Mesendoderm (in vitro differentiated cells): ENCODE measurements at places on chromosomes 16 and 17.
A peak's percentile ranks its signal among the peaks of the same experiment; 100 is the strongest.

DNA sequence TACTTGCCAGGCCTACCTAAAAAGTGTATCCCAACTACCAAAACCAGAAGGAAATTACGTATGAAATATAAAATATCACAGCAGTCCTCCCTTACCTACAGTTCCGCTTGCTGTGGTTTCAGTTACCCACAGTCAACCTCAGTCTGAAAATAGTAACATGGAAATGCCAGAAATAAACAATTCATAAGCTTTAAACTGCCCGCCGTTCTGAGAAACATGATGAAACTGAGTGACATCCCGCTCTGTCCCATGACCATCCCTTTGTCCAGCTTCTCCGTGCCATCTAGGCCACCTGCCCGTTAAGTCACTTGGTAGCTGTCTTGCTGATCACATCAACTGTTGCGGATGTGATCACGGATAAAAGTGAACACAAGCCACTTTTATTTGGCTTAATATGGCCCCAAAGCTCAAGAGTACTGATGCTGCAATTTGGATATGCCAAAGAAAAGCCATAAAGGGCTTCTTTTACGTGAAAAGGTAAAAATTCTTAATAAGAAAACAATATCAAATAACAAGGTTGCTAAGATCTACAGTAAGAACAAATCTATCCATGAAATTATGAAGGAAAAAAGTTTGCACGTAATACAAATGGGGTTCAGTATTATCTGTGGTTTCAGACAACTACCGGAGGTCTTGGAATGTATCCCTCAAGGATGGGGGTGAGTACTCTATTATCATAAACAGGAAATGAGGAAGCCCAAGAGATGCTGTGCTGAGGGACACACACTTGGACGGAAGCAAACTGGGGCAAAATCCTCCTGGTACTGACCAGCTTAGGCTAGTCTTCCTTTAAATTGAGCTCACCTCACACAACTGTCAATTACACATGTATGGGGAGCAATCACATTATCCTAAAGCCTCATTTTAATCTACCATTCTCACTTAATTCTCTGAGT is 8.2 kb downstream of the USP22 start:
- peak; percentile 43 for DNase-seq
- H3K36me3 ChIP-seq: peaks cover 6% of the 10 kb centered on the region
- H3K4me3 ChIP-seq: no peak overlapping the region
- H3K27me3 ChIP-seq: no peaks in the 10 kb centered on the region
- peaks cover 22% of the 10 kb centered on the region for H3K4me1 ChIP-seq
- H3K27ac ChIP-seq: no peak overlapping the region

- no peaks in the 10 kb centered on the region for H3K36me3 ChIP-seq
- peak; percentile 42 for DNase-seq
- no peak overlapping the region for H3K27ac ChIP-seq
- H3K4me3 ChIP-seq: no peak overlapping the region
Observed at GRCh38 chr16:1435921-1436697, 5.2 kb downstream of the PERCC1 start.

DNA sequence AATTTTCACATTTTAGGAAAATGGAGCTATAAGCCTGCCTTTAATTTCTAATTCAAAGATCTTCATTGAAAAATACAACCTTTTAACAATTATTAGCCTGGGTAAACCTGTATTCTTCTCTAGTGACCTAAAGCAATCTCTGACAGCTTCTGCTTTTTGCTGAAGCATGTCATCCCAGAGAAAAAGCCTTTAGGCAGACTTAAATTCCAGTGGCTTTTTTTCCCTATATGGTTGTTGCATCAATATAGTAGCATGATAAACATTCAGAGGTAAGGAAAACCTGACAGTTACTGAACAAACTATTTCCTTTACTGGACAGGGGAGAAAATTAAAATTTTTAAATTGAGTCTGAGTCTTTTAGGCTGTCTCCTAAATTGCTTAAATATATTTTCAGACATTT is 7.8 kb upstream of the EVI2A start:
- no peak overlapping the region for H3K27ac ChIP-seq
- DNase-seq: no peak
- no peaks in the 10 kb centered on the region for H3K36me3 ChIP-seq
- no peak overlapping the region for H3K4me3 ChIP-seq
- H3K4me1 ChIP-seq: no peaks in the 10 kb centered on the region

DNA sequence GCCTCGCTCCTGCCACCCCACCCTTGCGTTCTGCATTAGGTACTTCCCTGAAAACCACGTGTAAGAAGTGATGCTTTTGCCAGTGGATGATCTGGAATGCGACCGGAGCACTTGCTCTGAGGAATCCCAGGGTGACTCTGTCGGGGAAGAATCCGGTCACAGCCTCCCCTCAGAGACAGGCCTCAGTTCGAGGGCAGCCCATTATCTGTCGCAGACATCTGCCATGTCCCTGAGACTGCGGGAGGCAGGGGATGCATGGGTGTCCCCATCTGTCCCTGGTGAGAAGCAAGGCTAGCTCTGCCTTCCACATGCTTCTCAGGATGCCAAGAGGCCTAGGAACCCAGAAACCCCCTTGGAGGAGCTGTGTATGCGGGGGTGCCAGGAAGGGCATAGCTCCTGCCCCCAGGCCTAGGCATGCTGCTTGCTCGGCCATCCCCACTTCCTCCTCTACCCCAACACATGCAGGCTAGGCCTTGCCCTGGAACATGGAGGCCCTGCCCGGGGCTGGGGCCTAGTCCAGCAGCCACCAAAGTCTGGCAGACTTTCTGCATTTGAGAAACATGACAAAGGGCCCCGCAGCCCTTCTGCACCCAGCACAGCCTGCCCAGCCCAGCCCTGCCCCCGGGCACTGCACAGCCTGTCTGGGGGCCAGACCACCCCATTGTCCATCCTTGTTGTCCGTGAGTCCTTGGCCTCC is 20.5 kb downstream of the MNT start:
- no peaks in the 10 kb centered on the region for H3K27me3 ChIP-seq
- H3K36me3 ChIP-seq: no peaks in the 10 kb centered on the region
- no peak overlapping the region for H3K4me3 ChIP-seq
- no peaks in the 10 kb centered on the region for H3K4me1 ChIP-seq

GRCh38 chr17:35791681-35792350 is 3.6 kb downstream of the MMP28 start:
- no peak overlapping the region for H3K4me3 ChIP-seq
- DNase-seq: no peak
- no peaks in the 10 kb centered on the region for H3K36me3 ChIP-seq
- no peaks in the 10 kb centered on the region for H3K4me1 ChIP-seq
- no peak overlapping the region for H3K27ac ChIP-seq
- peaks cover 27% of the 10 kb centered on the region for H3K27me3 ChIP-seq

DNA sequence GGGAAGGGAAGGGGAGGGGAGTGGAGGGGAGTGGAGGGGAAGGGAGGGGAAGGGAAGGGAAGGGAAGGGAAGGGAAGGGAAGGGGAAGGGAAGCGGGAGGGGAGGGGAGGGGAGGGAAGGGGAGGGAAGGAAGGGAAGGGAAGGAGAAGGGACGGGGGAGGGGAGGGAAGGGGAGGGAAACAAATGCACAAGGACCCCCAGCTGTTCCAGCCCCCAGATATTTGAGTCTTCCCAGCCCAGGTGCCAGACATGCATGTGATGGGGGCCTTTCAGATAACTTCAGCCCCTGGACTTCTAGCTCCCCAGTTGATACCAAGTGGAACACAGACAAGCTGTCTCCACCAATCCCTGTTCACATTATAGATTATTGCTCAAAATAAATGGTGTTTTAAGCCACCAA is 14.7 kb upstream of the KDM8 start:
- no peak for DNase-seq
- H3K4me3 ChIP-seq: no peak overlapping the region
- no peaks in the 10 kb centered on the region for H3K4me1 ChIP-seq
- no peak overlapping the region for H3K27ac ChIP-seq
- no peaks in the 10 kb centered on the region for H3K36me3 ChIP-seq
- no peaks in the 10 kb centered on the region for H3K27me3 ChIP-seq

DNA sequence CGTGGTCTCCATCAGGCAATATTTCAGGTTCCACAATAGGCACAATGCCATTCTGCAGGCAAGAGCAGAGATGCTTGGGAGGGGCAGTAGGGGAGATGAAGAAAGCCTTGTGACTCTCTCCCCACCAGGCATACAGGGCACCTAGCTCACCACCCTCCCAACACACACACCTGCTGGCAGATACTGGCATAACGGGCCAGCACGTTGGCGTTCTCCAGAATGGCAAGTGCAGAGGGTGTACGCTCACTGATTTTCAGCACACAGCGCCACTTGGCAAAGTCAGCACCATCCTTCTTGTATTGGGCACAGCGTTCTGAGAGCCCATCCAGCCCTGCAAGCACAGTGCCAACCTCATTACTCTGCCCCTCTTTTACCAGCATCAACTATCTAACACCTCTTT is 2.2 kb downstream of the ALDOC start:
- peaks cover 13% of the 10 kb centered on the region for H3K36me3 ChIP-seq
- peaks cover 8% of the 10 kb centered on the region for H3K4me1 ChIP-seq
- no peak overlapping the region for H3K27ac ChIP-seq
- H3K27me3 ChIP-seq: no peaks in the 10 kb centered on the region
- H3K4me3 ChIP-seq: no peak overlapping the region
